ENCODE measurements at places on chromosomes 1 and 21.

DNA sequence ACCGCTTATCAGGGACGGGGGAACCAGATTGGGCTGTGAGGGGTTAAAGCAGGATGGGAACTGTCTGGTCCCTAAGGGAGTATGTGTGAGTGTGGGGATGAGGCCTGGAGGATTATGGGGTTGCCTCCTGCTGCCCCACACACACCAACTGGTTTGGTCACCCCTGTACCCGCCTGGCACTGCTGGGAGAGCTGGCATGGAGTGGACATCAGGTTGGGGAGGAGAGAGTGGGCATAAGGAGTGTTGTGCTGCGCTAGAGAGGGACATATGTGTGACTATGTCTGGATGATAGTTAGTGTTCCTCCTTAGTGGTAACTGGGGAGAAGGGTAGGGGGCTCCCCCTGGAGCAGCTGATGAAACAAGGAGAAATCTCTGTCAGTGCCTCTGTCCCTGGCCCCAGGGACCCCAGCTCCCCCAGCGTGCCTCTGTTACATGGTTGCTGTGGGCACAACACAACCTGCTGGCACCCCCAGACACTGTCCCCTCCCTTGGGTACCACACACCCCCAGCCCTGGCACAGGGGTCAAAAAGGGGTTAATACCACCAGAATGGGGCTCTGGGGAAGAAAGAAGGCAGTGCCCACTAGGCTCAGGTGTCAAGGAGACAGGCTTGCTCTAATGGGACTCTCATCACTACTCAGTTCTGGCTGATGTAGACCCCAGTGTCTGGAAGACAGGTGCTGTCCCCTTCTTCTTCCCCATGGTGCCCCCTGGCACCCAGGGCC is 1.9 kb downstream of the ZBTB7B start:
- DNase-seq = no peak

- no peak for DNase-seq
These were observed 3.3 kb upstream of the TBX15 start for GRCh38 chr1:118991448-118991847.

- no peak for DNase-seq
These were observed 48.3 kb upstream of the ARTN start for GRCh38 chr1:43885279-43885801.

DNA sequence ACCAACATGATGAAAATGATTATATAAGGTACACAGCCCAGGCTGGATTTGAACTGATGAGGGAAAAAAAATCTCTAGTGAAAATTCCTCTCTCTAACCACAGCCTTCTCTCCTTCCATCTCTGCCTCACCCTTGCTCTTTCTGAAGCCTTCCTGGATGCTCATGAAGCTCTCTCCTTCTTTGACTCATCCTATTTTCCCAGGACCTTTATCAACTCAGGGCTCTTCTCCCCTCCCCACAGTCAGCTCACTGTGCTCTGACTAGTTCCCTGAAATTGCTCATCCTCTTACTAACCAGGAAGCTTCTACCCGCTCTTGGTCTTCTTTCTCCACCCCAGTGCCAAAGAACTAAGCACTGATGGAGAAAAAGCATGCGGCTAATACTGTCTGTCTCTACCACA is 46.4 kb upstream of the ERG start:
- no peak for DNase-seq

DNA sequence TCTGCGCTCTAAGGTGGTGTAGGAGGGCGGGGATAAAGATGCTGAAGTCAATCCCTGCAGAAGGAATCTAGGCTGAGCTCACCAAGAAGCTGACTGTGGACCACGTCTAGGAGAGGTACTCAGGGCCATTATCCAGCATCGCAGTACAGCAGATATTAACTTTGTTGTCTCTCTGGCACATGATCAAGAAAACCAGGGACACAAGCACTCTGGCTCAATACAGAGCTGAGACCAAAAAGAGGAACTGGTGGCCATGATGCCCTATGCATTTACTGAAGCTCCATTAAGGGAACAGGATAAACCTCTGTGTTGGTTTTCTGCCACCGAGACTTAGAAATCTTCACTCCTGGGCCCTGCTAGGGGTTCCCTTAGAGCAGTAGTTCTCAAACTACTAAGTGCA is 38.0 kb upstream of the ANGPTL7 start:
- DNase-seq = no peak

GRCh38 chr1:92441697-92442342 is 44.9 kb downstream of the GFI1 start:
- DNase-seq = no peak

DNA sequence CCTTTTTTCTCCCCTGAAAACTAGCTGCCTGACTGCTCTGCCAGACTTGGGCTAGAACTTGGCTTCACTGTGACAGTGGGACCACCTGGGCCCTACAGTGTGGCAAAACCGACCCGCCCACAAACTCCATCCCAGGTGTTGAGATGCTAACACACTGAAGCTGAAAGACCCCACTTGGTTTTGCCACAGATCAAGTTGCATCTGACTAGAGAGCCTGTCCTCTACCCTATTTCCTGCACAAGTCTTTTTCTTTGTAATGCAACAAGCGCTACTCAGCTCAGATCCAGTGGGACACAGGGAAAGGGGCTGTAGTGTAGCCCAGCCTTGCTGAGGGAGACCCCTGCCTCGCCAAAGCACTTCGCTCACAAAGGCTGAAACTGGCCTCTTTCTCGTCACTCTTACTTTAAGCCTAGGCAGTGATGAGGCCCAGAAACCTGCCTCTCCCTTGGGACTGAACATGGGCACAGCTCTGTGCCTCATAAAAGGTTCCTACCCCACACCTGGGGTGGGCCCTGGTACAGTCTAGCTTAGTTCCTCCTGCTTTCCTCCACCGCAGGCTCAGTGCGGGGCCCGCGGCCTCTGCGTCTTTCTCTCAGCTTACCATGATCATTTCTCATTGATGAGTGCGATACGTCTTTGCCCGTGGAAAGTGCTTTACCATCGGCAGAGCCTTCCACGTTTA is 9.7 kb downstream of the ALPL start:
- no peak for DNase-seq

DNA sequence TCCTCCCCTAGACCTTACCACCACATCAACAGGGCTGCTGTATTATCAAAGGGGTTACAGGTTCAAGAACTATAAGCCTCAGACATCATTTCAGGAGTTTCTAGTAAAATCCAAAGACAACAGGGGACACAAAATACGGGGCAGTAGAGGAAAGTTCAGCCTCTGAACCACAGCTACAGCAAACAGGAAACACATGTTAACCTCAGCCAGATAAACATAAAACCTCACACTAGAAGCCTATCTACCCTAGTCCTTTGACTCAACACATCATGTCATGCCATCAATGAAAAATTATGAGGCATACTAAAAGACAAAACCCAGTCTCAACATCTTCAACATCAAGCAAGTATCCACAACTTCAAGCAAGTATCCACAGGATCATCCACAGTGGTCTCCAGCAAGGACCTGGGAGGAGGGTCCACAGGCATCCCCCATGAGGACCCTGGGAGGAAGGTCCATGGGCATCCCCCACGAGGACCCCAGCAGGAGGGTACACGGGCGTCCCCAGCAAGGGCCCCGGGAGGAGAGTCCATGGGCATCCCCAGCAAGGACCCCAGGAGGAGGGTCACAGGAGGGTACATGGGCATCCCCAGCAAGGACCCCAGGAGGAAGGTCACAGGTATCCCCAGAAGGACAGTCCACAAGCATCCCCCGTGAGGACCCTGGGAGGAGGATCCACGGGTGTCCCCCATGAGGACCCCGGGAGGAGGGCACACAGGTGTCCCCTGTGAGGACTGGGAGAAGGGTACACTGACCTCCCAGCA is 440.0 kb downstream of the MATN1 start:
- DNase-seq = no peak

DNA sequence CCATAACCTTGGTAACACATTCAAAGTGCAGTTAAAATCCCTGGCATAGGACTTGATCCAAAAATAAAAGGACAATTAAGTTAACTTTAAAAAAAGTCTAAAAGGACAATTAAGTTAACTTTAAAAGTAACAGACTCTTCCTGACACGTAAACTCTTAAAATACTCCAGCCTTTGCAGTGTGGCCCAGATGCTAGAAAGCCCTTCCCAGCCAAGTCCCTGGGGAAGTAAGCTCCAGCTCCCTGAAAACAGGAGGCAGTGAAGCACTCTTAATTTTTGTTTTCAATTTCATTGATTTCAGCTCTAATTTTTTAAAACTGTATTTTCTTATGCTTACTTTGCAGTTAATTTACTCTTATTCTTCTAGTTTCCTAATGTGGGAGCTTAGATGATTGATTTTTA is 5.1 kb upstream of the AIM2 start:
- DNase-seq = no peak

GRCh38 chr1:169586067-169586394 is 250 bp downstream of the F5 start:
- DNase-seq = no peak

DNA sequence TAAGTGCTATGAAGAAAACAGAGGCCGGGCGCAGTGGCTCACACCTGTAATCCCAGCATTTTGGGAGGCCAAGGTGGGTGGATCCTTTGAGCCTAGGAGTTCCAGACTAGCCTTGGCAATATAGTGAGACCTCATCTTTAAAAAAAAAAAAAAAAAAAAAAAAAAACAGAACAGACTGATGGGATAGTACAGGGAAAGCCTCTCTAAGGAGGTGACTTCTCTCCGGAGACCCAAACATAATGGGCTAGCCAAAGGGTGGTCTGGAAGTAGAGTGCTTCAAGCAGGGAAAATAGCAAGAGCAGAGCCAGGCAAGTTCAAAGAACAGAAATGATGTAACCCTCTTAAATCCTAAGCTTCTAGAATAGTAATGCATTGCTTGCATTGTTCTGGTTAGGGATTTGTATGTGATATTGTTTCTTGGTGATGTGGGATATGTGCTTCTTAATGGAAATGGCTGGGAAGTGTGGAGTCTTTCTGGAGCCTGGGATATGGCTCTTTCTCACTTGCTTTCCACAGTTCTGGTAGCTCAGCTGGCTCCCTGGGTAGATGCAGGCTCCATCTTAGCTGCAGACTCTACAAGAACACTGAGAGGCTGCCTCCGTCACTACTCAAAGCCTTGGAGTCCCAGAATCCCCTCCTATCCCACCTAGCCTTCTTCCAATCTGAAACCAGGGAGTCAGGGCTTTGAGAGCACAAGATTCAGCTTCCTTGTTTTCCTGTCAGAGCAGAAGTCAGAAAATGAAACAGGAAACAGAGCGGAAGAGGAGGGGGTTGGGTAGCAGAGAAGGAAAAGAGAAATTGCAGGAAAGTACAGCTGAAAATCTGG is 1.9 kb upstream of the PIGV start:
- DNase-seq = no peak
